Progenitor cell of endocrine pancreas (in vitro differentiated cells): ENCODE measurements at places on chromosomes 5 and 9. TPM values are rescaled to one million over a fixed set of nuclear protein-coding genes. Genes with fewer than 3 reads are reported as not detected.

SH3TC2 gene
- 1.4 and 2.1 TPM in 2 replicates for total RNA-seq

GRCh38 chr5:176779537-176779936, 30.8 kb upstream of the UNC5A start:
- DNase-seq: no peak

GRXCR2 gene
- total RNA-seq: not detected in 2 replicates

- no peak for DNase-seq
Measured at GRCh38 chr9:134210908-134211810, 46.8 kb upstream of the RNU6ATAC start.

- no peak for DNase-seq
Measured at GRCh38 chr9:95506428-95506677, 10.4 kb downstream of the PTCH1 start.

DNA sequence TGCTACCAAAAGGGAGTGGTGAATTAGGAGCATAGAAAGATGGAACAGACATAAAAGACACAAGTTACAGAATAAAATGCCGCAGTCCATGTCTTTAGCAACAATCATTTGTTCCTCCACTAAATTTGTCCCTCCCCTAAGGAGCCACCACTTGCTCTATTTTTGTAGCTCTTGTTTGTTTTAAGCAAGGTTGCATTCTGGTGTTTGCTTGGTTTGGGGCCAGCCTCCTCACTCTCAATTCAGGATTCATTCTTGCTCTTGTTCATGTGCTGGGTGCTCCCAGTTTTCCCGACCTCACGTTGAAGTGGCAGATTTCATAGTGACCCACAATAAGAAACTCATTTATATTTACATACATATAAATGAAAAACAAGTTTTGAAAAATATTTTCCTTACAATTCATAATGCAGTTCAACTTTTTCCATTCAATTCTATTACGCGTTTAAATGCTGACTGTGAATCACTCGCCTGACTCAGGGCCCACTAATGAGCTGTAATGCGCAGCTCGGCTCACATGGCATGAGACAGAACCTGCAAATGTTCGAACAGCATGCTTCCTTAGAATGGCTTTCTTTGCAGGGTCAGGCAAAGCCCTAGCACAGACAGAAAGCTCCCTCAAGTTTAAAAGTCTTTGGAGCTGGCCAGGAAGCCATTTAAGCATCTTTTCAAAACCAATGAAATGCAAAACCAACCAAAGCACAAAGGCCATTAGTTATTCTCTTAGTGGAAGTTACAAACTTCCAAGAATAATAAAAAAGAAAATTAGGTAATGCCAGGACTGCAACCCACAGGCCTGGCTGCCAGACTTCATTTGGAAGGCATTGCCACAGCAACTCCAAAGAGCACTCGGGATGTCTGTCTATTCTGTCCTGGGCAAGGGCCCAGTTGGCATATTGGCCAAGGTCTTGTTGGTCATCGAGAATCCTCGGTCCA, 41.7 kb downstream of the RETREG1 start:
- DNase-seq: no peak

DNA sequence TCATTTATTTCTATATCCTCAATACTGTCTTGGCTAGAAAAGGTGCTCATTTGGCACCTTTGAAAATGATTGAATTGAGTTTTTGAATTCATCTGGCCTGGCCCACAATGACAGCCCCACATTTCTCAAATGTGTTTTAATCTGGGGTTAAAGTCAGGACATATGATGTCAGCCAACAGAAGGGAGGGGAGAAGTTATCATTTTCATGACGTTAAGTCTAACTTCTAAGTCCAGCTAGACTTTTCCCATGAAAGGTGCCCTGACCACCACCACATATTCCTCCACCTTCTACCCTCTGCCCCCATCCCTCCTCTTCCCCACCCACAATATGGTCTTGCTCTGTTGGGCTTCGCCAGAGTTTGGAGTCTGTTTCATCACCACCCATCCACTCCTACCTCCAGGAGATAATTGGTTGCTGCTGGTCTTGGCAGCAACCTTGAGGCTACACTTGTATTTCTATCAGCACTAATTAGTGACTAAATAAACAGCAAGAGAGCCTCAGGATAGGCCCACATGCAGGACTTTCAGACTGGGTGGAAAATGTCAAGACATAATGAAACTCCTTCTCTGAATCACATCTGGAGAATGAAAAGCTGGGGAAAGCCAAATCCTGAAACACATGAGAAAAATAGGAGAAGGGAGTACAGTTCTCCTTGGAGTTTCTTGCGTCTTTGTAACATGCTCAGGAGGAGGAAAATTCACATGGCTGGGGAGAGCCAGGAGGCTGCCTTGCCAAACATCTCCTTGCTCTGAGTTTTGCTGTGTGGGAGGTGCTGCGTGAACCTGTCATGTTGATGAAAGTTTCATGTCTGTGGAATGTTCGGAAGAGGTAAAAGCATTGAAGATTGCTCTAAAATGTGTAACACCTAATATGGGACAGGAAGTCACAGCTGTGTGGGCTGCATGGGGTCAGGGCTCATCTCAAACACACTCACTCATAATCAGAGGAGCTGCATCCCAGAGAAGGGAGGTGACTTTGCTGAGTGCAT, 544.7 kb upstream of the KLF4 start:
- no peak for DNase-seq

DNA sequence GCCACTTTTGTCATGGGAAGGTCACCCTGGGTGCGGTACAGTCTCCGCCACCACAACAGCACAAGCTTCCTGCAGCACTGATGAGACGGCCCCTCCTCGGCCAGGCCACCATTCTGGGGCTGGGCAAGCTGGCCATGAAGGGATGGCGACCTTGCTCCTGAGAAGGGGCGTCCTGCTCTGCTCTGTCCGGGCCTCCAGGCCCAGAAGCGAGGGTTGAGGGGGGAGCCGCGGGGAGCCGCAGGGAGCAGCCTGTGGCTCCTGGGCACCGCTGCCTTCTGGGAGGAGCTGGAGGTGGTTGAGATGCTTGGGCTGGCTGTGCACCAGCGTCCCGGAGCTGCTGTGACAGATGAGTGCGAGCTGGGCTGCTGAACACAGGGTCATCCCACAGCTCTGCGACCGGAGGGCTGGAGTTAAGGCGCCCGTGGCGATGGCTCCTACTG, 84.3 kb upstream of the RAPGEF1 start:
- DNase-seq: no peak

EDIL3 gene
- total RNA-seq: 4.8 and 5.6 TPM in 2 replicates

GRCh38 chr5:120368923-120369715, 95.0 kb upstream of the PRR16 start:
- no peak for DNase-seq

GRCh38 chr9:78295731-78296130, 1.2 kb upstream of the PSAT1 start:
- no peak for DNase-seq

GRCh38 chr5:127944125-127944524, 139.4 kb upstream of the SLC12A2 start:
- DNase-seq: no peak

NEUROG1 gene
- not detected in 2 replicates for total RNA-seq

- DNase-seq: no peak
Measured at GRCh38 chr5:149747833-149748366, 17.8 kb downstream of the PPARGC1B start.

C9orf50 gene
- total RNA-seq: 0.27 and 0.43 TPM in 2 replicates

MOB3B gene
- total RNA-seq: 15.3 and 15.4 TPM in 2 replicates

- DNase-seq: no peak
Measured at GRCh38 chr5:132647473-132647872, 10.5 kb upstream of the IL13 start.

DNA sequence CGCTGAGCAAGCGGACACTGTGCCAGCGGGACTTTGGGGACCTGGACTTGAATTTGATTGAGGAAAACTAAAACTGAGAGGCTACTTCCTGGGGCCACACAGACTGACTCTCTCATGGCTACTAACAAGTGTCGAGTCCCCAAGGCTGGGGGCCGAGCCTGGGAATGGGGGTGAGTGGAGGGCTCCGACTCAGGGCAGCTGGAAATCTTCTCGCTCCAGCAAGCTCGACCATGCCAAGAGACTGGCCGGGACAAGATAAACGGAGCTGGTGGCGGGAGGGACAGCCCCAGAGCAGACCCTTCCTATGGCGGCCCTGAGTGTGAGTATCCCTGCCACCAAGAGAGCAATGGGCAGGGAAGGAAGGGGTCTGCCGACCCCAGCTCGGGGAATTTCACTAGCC, 5.6 kb upstream of the KDM3B start:
- no peak for DNase-seq

GRCh38 chr9:81456431-81457006, 232.8 kb downstream of the TLE1 start:
- no peak for DNase-seq

- DNase-seq: no peak
Measured at GRCh38 chr9:97514531-97514930, 13.1 kb downstream of the TMOD1 start.

DNA sequence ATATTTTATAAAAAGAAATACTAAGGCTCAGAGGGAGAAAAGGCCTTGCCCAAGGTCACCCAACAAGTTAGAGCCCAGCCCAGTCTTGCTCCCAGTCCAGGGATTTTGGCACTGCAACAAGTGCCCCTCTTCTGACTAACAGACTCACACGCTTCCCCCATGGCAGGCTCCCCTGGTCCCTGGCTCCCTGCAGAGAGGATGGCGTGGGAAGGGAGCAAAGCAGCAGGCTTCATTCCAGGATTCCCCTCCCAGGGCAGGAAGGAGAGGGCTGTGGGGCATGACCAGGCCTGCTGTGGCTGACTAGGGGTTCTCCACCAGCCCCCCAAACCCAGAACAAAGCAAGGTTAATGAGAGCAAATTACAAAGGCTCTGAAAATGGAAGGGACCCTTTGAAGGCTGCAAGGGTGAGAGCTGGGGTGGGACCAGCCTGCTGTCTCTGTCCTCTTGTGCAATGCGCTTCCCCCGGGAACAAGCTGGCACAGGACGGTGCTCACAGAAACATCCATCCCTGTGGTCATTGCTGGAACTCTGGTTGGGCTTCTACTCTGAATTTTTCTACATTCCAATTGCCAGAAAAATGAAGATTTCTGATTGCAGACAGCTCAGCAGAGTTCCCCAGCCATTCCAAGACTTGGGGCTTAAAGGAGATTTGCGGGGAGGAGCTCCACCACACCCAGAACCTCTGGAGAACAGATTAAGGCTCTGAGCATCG, 37.1 kb upstream of the FAT2 start:
- DNase-seq: no peak

EPB41L4A gene
- 34.2 and 37.7 TPM in 2 replicates for total RNA-seq

DNA sequence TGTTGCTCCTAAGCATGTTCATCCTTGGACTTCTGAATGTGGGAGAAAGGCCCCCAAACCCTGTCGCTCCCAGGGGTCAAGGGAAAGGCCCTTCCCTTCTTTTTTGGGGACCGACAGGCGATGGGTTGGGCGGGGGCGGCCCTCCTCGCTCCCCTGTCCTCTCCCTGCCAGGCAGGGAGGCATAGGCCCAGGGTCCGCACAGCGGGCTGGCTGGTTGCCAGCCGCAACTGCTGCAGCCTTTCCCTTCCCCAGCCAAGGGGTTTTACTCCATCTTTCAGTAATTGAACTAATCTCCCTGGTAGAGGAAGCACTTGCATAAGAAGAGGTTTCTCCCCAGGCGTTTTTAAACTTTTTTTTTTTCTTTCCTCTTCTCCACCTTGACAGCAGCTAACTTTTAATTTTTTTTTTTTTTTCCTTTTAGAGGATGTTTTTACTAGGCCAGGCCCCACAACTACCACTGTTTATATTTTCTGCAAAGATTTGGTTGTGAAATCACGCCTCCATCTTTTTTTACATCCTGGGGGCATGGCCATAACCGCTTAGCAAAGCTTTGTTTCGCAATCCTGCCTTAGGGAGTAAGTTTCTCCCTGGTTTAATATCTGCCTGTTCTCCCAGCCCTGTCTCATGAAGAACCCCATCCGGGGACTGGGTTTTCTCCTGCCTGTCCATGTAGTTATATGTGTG, 216.9 kb upstream of the ZNF608 start:
- DNase-seq: no peak

- DNase-seq: no peak
Measured at GRCh38 chr5:140977003-140977402, 10.7 kb downstream of the PCDHAC2 start.

DNA sequence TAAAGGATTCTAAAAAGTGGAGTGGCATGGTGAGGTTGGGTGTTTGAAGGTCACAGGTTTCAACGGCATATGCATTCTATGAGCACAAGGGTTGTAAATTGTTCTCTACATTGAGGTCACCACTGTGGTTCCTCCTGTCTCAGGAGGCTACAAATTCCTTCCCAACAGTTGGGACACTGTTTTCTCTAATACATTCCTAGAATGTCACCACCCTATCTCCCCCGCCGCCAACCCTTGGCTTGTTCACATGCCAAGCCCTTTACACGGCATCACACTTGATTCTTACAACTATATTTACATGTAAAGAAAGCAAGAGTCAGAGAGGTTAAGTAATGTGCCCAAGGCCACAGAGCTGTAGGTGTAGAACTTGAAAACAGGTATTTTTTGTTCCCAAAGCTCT, 315.1 kb downstream of the RAB3C start:
- no peak for DNase-seq

DNA sequence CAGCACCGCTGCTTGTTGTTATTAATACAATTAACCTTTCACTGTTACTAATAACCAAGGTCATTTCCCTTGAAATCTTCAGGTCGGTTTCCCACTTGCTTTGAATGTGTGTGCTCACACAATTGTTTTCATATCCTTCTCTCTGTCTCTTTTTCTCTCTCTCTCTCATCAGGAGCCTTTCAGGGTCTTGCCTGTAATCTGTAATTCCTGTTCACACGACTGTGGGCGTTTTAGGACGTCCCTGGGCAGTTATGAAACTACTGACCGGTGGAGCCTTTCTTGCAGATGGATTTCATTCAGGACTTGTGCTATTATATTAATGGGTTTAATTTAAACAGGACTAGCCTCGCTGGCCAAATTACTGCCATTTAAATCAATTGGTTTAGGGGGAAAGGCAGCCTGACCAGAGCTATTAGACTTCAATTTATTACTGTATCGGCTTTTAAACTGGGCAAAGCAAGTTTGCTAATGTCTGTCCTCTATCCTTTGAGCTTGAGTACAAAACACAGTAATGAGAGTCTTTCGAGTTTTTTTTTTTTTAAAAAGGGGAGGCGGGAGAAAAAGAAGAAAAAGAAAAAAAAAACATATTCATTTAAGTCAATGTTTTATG, 316.0 kb upstream of the TLE4 start:
- DNase-seq: no peak

GRCh38 chr9:32844259-32844658, 60.9 kb downstream of the TMEM215 start:
- DNase-seq: no peak

DNA sequence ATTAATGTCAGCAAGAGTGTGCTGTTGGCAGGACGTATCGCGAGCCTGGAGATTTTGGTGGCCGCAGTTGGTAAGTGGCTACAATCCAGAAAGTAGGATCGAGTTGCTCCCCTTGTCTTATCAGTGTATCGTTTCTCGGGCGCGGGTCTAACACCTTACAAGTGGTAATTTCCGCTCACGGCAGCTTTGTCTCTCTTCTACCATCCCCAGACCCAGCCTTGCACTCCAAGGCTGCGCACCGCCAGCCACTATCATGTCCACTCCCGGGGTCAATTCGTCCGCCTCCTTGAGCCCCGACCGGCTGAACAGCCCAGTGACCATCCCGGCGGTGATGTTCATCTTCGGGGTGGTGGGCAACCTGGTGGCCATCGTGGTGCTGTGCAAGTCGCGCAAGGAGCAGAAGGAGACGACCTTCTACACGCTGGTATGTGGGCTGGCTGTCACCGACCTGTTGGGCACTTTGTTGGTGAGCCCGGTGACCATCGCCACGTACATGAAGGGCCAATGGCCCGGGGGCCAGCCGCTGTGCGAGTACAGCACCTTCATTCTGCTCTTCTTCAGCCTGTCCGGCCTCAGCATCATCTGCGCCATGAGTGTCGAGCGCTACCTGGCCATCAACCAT, 1.1 kb downstream of the PTGER4 start:
- DNase-seq: peak; percentile 19

GRCh38 chr9:33453286-33453860, 6.0 kb upstream of the AQP3 start:
- DNase-seq: no peak

GRCh38 chr5:164065266-164065665, 559.8 kb downstream of the MAT2B start:
- DNase-seq: no peak
